Cortex of kidney (tissue), 1 donor: ENCODE measurements at places on chromosomes 4 and X.

GRCh38 chr4:38949411-38950051 lies 81.9 kb downstream of the FAM114A1 start:
- DNase-seq = no peak

DNA sequence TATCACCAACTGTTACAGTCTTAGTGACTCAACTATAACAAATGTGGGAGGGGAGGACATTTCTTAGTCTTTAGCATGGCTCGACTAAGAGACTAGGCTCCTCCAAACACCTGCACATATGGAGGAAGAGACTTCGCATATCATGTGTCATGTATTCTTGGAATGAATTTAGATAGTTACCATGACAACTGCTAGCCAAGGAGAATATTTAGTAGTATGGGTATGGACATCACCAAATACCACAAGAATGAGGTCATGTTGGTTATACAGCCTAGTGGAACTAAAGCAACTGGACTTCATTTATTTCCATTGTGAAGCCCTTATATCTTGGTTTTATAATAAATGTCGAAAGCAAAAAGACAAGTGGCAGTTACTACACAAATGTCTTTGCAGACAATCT lies 512.3 kb downstream of the CFAP47 start:
- no peak for DNase-seq

DNA sequence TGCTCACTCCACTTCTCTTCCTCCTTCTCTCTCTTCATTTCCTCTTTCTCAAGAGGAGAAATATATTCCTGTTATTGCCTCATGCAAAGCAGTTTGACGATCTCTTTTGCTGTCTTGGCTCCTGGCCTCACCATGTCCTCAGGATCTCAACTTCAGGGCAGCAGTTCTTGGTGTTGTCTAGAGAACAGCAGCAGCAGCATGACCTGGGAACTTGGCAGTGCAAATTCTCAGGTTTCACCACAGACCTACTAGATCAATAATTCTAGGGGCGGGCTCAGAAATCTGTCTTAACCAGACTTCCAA lies 193.4 kb upstream of the EDNRA start:
- no peak for DNase-seq

DNA sequence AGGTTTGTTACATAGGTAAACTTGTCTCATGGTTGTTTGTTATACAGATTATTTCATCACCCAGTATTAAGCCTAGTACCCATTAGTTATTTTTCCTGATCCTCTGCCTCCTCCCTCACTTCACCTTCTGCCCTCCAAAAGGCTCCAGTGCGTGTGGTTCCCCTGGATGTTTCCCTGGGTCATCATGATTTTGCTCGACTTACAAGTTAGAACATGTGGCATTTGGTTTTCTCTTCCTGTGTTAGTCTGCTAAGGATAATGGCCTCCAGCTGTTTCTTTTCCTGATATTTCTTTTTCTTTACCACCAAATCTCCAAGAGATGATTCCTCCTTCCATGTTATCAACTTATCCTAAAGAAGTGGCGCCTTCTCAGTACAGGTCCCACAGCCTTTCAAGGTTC lies 543.1 kb upstream of the ADGRL3 start:
- no peak for DNase-seq

GRCh38 chr4:118979712-118980111 lies 91.1 kb downstream of the SYNPO2 start:
- no peak for DNase-seq

GRCh38 chr4:82758701-82759685 lies 39.6 kb downstream of the SCD5 start:
- DNase-seq = no peak

GRCh38 chr4:2863649-2864048 lies 20.0 kb downstream of the ADD1 start:
- no peak for DNase-seq

GRCh38 chrX:10111364-10112148 lies 45.2 kb upstream of the CLCN4 start:
- no peak for DNase-seq

DNA sequence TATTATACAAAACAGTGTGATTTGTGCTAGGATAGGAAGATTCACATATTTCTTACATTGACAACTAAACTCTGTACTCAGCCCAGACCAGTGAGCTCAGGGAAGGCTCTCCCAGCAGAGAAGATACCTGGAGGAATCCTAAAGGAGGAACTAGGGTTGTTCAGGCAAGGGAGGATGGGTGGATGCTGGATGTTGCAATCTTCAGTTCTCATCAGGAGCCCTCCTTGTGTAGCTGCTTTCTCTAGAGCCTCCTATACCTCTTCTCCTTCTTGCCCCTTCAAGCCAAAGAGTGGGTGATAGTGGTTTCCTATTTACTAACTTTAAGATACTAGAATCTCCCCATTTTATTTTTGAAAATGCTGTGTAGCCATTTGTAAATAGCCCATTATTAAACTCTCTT lies 117.3 kb downstream of the NKX6-1 start:
- no peak for DNase-seq

DNA sequence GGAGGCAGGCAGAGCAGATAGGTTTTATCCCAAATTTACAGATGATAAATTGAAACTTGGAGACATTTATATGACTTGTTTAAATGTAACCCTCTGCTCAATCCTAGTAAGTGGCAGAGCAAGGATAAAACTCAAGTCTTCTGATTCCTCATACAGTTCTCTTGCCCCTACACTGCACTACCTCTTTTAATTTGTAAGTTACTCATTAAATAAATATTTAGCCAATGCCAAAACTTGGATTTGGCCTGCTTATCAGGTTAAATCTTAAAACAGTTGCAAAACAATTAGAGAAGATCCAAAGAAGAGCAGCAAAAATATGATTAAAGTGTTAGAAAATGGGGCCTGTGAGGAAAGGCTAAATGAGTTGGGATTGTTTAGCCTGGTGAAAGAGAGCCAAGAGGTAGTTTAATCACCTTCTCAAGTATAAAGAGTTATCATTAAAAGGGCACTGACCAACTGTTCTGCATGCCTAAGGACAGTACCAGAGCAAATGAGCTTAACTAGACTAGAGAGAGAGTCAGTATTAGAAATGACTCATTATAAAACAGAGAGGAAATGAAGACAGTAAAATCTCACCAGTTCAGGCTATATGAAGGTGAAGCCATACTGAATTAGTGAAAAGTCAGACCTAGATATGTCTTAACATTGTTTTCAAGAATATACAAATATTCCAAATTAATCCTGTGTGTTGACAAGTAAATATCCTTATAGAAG lies 146.3 kb downstream of the GRIA3 start:
- DNase-seq = no peak

DNA sequence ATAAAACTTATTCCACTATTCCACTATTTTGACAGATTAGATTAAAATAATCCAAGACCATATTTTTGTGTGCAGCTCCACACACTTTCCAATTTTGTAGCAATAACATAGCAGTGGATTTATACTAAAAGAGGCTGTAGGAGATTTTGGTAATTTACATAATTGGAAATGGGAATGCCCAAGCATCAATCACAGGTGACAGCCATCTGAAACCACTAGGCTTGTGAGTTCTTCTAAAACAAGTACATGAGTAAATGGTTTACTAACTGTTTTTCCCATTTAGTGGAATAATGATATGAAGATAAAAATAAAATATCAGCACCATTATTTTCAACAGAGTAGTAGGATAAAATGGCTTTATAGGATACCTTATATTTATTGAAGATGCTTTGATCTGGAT lies 4.4 kb downstream of the ANK2 start:
- DNase-seq = no peak

DNA sequence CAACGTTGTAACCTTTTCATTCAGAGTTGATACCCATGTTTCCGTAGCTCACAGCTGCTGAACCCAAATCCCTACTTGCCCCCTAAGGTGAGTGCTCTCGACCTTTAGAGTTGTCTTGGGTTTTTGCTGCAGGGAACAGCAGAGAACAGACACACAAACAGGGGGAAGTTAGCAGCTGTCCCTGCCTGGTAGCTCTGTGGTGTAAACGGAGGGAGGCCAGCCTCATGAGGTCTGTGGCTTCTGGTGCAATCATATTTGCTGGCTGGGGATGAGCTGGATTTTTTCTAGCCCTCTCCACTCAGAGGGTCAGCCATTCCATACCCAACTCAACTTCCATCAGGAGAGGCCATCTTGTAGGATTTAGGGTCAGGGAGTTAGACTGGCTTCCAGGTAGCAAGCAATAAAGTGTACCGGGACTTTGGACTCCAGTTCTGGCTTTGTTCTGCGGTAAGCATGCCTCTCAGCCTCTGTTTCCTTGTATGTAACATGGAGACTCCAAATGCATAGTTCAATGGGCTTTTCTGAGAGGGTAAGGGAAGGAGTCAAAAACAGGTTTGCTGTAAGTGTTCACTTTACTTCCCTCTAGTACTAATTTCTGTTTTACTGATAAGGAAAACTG lies 218.9 kb downstream of the MID1IP1 start:
- DNase-seq = no peak

- DNase-seq = no peak
Measured at GRCh38 chrX:78747489-78747888, at the start of gene LPAR4. Gene LPAR4, plus strand, starts transcription at chrX:78747720. Its CDS starts 7,150 bp downstream, at chrX:78754870.

DNA sequence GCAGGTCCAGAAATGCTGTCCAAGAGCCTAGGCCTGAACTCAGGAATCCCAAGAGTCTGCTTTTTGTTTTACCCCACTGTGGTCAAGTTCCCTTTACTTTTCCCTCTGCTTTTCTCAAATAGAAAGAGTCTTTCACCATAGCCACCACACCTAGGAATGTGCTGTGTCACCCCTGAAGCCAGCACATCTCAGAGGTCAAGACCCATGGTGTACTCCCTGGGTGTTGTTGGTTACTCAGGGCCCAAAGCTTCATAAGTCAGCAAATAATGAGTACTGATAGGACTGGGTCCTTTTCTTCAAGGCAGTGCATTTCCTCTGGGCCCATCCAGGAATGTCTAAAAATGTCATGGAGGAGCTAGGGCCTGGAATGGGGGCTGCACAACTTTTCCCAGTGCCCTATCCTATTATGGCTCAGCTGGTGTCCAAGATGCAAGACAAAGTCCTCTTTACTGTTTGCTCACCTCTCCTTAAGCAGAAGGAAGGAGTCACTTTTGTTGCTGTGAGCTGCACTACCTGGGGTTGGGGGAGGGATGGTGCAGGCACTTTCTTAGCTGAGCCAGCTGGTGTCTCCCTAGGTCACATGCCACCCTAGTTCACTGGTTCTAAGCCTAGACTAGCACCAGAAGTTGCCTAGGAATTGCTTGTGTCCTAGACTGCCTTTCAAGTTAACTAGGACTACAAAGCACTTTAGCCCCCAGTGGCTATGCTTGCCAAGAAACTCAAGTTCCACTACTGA lies 62.4 kb upstream of the RXFP1 start:
- DNase-seq = no peak

GRCh38 chrX:30270639-30271038 lies 23.7 kb downstream of the MAGEB1 start:
- DNase-seq = no peak

- DNase-seq = no peak
Measured at GRCh38 chr4:122819708-122820449, 6.8 kb upstream of the FGF2 start.

DNA sequence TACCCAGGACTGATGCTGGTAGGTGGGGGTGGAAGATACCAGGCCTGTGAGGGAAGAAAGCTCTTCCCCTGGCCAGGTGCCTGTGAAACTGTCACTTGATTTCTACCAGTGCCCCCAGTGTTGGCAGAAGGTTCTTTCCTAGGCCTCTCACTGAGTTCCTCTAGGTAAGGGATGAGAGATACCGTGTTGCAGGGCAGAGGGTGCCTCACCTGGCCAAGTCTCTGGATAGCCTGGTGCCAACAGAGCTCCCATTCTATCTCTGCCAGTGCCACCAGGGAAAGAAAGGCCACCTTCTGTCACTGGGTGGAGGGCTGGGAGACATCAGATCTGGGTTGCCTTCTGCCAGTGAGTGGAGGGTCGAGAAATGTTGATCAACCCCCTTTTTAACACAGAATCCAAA lies 94.1 kb downstream of the RTL5 start:
- DNase-seq = no peak

GRCh38 chr4:6549890-6550620 lies 24.9 kb upstream of the MAN2B2 start:
- DNase-seq = no peak

GRCh38 chr4:4971796-4972195 lies 47.5 kb downstream of the CYTL1 start:
- no peak for DNase-seq

GRCh38 chr4:123319639-123320038 lies 77.0 kb upstream of the SPRY1 start:
- no peak for DNase-seq

GRCh38 chr4:58679886-58680285 lies 1569.7 kb upstream of the IGFBP7 start:
- DNase-seq = no peak
